ENCODE measurements at places on chromosomes 12 and 14. TPM values are rescaled to one million over a fixed set of nuclear protein-coding genes. Genes with fewer than 3 reads are reported as not detected.

GRCh38 chr12:119314290-119314689, 20.2 kb upstream of the CCDC60 start:
- H3K27me3 ChIP-seq: no peaks in the 10 kb centered on the region
- no peak overlapping the region for H3K27ac ChIP-seq
- H3K36me3 ChIP-seq: no peaks in the 10 kb centered on the region
- H3K4me3 ChIP-seq: no peak overlapping the region
- no peak for DNase-seq
- no peaks in the 10 kb centered on the region for H3K4me1 ChIP-seq

GRCh38 chr12:79455286-79455685, 235.5 kb downstream of the PAWR start:
- no peak overlapping the region for H3K4me3 ChIP-seq
- no peak overlapping the region for H3K27ac ChIP-seq
- DNase-seq: no peak
- H3K4me1 ChIP-seq: no peaks in the 10 kb centered on the region
- H3K36me3 ChIP-seq: no peaks in the 10 kb centered on the region

DNA sequence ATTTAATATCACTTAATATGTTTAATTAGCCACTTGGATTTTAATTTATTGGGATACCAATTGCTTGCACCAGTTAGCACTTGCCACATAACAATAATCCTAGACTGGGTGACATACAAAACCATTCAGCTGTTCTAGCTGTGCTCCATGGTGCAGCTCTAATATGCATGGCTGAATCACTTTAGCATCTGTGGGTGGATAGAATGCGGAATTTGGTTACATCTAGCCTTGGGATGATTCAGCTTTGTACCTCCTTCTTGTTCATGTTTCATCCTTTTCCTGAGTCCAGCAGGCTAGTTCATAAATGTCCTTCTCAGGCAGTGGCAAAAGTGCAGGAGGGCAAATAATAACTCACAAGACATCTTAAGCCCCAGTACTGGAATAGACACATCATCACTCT, 1263.0 kb downstream of the LRFN5 start:
- no peak overlapping the region for H3K4me3 ChIP-seq
- no peak for DNase-seq

DNA sequence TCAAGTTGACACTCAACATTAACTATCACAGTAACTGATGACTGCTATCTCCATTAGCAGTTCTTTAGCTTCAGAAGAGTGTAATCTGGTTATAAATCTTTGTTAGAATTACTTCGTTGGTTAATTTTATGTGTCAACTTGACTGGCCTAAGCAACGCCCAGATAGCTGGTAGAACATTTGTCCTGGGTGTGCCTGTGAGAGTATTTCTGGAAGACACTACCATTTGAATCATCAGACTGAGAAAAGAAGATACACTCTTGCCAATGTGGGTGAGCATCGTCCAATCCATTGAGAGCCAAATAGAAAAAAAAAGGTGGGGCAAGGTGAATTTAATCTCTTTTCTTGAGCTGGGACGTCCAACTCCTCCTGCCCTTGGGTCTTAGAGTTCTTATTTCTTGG, 129.0 kb downstream of the IGF1 start:
- no peaks in the 10 kb centered on the region for H3K4me1 ChIP-seq
- no peak for DNase-seq
- H3K36me3 ChIP-seq: no peaks in the 10 kb centered on the region
- H3K27me3 ChIP-seq: no peaks in the 10 kb centered on the region
- H3K4me3 ChIP-seq: no peak overlapping the region

- DNase-seq: no peak
- peaks cover 10% of the 10 kb centered on the region for H3K4me1 ChIP-seq
- H3K4me3 ChIP-seq: no peak overlapping the region
- H3K27me3 ChIP-seq: peaks cover 23% of the 10 kb centered on the region
- no peaks in the 10 kb centered on the region for H3K36me3 ChIP-seq
These were observed 2.7 kb upstream of the KRT6B start for GRCh38 chr12:52454411-52455201.

GRCh38 chr12:89933911-89934310, 225.3 kb upstream of the ATP2B1 start:
- H3K4me3 ChIP-seq: no peak overlapping the region
- H3K27me3 ChIP-seq: no peaks in the 10 kb centered on the region
- peaks cover 23% of the 10 kb centered on the region for H3K4me1 ChIP-seq
- no peak overlapping the region for H3K27ac ChIP-seq

DNA sequence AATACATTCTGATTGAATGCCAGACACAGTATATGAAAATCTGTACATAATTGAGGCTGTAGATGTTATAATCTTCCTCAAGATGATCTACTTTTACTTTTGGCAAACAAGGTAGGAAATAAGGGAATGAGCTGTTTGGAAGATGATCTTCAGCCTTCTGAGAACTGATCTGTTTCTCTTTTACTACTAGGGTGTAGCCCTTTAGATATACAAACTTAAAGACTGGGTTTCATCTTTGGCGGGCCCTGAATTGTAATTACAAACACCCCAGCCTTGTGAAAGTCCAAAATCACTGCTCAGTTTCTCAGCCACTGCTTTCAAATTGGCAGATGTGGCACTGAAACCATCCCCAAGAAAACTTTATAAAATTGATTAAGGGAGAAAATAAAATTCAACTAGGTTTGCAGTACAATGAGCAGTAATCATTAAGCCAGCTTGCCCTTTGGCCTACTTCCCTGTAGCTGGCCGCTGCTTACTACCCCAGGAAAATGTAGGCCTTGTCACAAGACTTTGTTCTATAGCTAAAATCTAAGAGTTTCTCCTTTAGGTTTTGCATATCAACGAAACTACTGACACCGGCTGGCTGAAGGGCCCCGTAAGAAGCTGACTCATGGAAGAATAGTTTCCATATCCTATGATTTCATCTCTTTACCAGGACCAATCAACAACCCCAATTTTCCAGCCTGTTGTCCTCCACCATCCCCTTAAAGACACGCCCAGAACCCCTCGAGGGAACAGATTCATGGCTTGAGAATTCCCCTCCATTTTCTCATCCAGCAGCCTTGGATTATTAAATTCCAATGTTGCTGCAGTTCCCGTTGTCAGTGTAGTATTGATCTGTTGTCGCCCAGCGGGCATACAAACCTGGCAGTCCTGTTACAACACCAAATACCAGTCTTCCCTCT, 210.8 kb downstream of the PCNX1 start:
- peaks cover 15% of the 10 kb centered on the region for H3K36me3 ChIP-seq
- no peak overlapping the region for H3K27ac ChIP-seq
- DNase-seq: no peak
- no peaks in the 10 kb centered on the region for H3K27me3 ChIP-seq

DNA sequence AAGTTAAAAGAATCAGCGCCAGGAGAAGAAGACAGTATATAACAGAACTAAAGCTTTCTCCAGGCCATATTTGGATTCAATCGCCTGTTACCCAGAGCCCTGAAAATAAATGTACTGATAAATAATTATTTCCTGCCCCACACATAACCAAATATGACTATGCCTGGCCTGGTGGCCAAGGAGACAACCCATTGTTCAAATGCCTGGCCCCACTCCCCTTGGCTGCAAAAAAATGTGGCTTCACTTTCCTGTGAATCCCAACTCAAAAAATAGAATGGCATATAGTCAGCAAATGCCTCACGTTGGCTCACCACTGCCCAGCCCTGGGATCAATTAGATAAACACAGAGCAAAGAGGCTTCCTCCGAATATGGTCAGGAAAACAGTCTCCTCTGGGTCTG, 472.1 kb downstream of the BCL11B start:
- H3K27ac ChIP-seq: no peak overlapping the region
- no peaks in the 10 kb centered on the region for H3K27me3 ChIP-seq
- no peak for DNase-seq
- H3K4me1 ChIP-seq: no peaks in the 10 kb centered on the region

DNA sequence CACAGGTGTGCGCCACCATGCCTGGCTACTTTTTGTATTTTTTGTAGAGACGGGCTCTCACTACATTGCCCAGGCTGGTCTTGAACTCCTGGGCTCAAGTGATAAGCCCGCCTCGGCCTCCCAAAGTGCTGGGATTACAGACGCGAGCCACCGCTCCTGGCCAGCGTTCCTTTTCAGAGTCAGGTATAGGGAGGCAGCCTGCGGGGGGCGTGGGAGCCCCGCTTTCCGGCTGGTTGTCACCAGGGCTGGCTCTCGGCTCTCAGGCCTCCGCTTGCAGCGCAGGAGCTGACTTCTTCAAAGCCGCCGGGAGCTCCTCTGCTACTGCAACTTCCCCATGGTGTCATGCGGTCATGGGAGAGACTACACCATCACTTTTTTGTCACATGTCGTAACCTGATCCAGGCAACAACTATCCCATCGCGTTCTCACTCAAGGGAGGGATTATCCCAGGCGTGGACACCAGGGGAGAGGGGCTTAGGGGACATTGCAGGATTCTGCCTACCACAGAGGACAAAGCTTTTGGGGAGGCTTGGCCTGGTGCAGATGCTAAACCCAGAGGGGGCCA, 129.4 kb downstream of the SCARB1 start:
- H3K4me1 ChIP-seq: peaks cover 3% of the 10 kb centered on the region
- DNase-seq: no peak
- H3K36me3 ChIP-seq: no peaks in the 10 kb centered on the region

DNA sequence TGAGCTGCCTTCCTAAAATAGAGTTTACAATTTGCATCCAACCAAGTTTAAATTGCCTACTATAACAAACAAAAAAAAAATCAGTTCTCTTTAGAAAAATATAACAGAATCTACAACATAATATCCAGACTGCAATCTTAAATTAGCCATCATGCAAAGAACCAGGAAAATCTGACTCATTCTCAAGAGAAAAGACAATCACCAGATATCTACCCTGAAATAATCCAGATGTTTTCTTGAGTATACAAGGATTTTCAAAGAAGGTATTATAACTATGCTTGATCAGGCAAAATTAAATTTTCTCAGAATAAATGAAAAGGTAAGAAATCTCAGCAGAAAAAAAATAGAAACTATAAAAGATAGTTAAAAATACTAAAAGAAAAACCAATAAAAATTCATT, 115.6 kb downstream of the CCER1 start:
- no peak for DNase-seq
- H3K4me1 ChIP-seq: no peaks in the 10 kb centered on the region
- H3K27me3 ChIP-seq: no peaks in the 10 kb centered on the region
- no peak overlapping the region for H3K4me3 ChIP-seq
- no peaks in the 10 kb centered on the region for H3K36me3 ChIP-seq

DNA sequence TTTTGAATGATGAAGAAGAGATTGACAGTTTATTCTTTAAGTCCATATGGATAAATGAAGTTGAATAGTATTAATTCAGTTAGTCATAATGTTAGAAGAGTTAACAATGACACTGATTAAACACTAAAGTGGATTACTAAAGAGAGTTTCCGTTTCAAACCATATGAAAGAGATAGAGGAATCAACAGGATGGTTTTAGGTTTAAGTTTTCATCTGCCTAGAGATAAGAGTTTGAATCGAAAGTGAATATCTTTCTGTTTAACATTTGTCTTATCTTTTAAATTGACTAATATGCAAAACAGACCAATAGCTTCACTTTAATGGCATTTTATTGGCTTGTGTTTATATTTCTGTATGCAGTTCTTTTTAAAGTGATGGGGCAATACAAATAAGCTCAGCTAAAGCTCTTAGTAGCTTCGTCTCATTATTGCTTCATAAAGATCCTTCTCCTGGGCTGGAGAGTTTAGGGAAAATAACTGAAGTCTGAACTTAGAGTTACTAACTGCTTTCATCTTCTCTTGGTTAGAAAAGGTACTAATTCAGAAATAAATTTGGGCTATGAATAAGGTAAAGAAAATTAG, 66.0 kb downstream of the MIPOL1 start:
- no peak for DNase-seq
- H3K27me3 ChIP-seq: no peaks in the 10 kb centered on the region
- no peak overlapping the region for H3K27ac ChIP-seq

DNA sequence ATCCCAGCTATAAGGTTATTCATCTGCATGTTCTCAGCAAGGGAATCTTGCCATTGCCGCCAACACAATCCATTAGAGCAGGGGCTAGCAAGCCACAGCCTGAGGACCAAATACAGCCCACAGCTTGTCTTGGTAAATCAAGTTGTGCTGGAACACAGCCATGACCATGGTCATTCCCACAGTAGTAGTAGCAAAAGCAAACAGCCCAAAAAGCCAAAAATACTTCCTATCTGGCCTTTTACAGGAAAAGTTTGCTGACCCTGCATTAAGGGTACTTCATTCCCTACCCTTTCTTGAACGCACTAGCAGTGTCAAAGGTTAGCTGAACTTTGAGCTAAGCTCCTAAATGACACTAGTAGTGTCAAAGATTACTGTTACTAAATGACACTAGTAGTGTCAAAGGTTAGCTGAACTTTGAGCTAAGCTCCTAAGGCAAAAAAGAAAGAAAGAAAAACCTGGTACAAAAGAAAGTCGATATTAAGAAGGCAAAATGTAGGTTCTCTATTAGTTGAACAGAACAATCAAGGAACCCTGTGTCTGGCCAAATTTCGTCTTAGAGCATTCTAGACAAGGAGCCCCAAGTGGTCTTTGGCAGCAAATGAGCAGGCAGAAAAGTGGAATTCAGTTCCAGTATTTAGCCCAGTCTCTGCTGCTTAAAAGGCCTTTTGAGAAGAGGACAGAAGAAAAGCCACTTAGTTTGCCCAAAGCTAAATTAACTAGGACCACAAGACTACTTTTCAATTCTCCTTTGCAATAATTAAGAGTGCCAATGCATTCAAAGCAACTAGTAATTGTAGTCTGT, 67.7 kb downstream of the NT5DC3 start:
- DNase-seq: no peak
- H3K4me3 ChIP-seq: no peak overlapping the region
- H3K27me3 ChIP-seq: no peaks in the 10 kb centered on the region
- no peaks in the 10 kb centered on the region for H3K4me1 ChIP-seq
- no peak overlapping the region for H3K27ac ChIP-seq

GRCh38 chr14:44777584-44777983, 184.2 kb downstream of the KLHL28 start:
- no peak overlapping the region for H3K27ac ChIP-seq
- no peaks in the 10 kb centered on the region for H3K4me1 ChIP-seq
- H3K36me3 ChIP-seq: no peaks in the 10 kb centered on the region
- no peak for DNase-seq
- no peak overlapping the region for H3K4me3 ChIP-seq

DNA sequence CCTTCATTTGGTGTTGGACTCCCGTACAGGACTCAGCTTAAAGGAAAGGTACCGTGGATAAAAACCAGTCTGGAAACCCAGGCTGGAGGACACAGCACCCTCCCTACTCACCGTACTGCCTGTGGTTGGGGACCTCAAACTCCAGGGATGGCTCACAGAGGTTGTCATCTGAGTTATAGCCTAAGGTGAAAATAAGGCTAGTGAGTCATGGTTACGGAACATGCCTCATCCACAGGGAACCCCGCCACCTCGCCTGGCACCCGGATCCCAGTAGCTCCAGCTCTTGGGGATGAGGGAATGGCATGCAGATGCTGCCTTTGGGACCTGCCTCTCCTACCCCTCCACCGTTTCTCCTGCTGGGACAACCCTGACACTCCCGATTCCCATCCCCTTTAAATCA, 36.8 kb upstream of the GPR68 start:
- H3K36me3 ChIP-seq: peaks cover 85% of the 10 kb centered on the region
- H3K4me1 ChIP-seq: peaks cover 14% of the 10 kb centered on the region
- no peak overlapping the region for H3K27ac ChIP-seq
- H3K4me3 ChIP-seq: no peak overlapping the region
- no peaks in the 10 kb centered on the region for H3K27me3 ChIP-seq

- no peak for DNase-seq
- peaks cover 42% of the 10 kb centered on the region for H3K4me1 ChIP-seq
- H3K27me3 ChIP-seq: no peaks in the 10 kb centered on the region
- H3K4me3 ChIP-seq: no peak overlapping the region
- H3K36me3 ChIP-seq: no peaks in the 10 kb centered on the region
- no peak overlapping the region for H3K27ac ChIP-seq
These were observed 10.1 kb upstream of the FBXL14 start for GRCh38 chr12:1604464-1604863.

KCNK10 gene
- total RNA-seq: not detected

RND1 gene
- total RNA-seq: 2.6 TPM

KRT3 gene
- not detected for total RNA-seq

KLHL42 gene
- total RNA-seq: 10.1 TPM

MGAT4C gene
- total RNA-seq: not detected

NRXN3 gene
- not detected for total RNA-seq

ZFYVE21 gene
- total RNA-seq: 17.4 TPM
